ENCODE measurements at places on chromosomes 1 and 21.

DNA sequence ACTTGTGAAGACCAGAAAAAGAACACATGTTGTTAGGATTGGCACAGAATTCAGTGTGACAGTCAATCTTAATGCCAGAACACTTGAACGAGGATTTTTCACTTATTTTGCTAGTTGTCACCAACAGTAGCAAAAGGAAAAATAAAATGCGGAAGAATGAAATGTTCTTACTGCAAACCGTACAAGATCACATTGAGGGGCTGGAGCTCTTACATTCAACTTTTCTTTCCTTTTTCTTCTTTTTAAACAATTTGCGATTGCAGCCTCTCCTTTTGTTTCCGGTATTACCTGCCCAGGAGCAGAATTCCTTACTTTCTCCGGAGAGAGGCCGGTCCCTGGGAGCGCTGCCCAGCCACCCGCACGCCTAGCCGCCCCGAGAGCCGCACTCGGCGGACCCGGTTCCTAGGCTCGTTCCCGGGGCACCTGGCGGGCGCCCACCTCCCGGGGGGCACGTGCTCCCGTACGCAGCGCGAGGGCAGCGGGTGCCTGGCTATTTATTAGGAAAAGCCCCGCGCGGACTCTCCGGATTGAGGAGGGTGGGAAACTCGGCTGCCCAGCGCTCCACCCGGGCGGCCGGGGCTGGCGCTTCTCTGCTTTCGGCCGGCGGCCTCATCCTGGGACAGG is 1.2 kb upstream of the CAMTA1 start:
- DNase-seq, result no peak

DNA sequence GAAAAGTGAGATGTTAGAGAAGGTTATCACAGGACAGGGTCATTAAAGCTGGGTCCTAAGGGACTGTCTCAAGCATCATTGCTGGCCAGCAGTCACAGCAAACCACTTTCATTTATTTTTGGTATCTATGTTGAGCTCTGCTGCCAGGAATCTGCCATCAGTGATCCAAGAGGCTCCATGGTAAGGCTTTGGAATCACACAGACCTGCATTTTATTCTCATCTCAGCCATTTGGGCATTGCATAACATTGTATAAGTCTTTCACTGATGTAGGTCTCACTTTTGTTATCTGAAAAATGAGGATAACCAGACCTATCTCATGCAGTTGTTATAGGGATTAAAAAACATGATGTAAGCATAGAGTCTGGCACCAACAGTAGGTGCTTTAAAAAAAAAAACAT is 77.5 kb downstream of the OMA1 start:
- no peak for DNase-seq

GRCh38 chr1:245679821-245680780 is 525.3 kb downstream of the KIF26B start:
- DNase-seq, result no peak

DNA sequence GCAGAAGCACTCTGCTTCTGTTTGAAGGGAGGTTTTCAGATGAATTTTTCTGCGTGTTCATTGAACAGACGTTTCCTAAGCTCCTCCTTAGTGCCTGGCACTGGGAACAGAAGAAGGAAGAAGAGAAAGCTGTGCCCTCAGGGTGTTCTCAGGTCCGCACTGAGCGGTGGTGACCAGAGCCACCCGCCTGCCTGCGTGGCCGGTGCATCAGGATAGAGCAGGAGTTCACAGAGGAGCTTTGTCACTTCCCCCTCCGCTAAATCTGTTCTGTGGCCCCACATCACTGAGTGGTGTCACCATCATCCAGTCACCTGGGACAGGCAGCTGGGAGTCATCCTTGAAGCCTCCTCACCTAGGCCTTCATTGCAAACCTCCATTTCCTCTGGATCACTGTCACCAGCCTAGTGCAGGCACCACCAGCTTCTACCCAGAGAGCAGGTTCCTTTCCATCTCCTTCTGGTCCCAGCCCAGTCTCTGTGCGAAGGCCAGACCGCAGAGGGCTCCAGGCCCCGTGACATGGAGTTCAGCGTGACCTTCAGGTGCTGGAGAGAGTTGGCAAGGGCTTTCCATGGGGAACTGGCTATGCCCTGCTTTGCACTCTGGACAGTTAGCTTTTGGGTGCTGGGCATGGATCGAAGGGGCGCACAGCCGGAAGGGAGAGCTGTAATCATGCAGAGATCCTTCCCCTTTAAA is 21.7 kb downstream of the PARK7 start:
- DNase-seq, result no peak

DNA sequence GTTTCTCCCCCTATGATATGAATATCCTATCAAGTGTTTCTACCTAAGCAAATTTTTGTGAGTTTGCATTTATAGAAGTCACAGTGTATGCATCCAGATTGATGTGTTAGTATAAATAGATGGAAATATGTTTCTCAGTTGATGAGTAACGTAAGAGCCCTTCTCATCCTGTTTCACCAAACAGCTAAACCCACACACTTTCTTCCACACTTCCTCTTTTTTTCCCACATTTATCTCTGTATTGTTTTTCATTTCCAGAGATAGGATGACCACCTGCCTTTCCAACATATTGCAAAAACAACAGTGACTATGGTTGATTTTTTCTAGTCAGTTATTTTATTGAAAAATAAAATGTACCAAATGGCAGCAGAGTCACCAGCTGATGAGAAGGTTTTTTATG is 490.1 kb downstream of the NEGR1 start:
- DNase-seq, result no peak

DNA sequence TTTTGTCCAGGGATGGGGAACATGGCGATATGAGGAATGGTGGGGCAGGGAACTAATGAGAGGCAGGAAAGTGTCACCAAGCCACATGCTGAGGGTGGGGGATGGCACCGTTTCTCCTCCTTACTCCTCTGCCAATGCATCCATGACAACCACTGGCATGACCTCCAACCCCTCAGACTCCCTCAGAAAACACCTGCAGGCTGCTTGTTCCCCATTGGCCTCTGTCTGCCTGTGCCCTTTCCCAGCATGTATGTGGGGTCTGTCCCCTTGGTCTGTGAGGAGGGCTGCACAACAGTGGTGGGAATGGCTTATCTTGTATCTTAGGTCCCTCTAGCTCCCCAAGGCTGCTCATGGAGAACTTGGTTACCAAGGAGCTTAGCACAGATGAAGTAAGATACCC is 137.2 kb upstream of the NGF start:
- DNase-seq, result no peak

DNA sequence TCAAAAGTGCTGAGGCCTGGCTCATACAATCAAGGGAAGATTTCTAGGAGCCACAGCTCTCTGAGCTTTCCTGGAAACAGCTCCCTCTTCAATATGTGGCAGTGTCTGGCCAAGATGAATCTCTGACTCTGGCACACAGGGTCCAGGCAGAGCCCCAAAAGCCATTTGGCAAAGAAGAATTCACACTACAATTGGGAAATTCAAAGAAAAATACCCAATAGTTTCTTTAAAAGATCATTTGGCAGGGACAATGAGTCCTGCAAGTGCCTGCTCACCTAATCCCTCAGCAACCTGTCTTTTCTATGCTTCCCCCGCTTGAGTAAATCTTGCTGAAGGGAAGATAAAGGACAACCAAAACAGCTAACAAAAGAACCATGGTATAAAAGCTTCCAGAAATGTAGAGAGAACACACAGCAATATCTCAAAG is 124.6 kb downstream of the TGFBR3 start:
- no peak for DNase-seq

GRCh38 chr1:236393681-236394481 is at the start of gene EDARADD:
EDARADD (plus strand) TSS chr1:236394286; CDS start chr1:236394445, 159 bp downstream.
- no peak for DNase-seq

DNA sequence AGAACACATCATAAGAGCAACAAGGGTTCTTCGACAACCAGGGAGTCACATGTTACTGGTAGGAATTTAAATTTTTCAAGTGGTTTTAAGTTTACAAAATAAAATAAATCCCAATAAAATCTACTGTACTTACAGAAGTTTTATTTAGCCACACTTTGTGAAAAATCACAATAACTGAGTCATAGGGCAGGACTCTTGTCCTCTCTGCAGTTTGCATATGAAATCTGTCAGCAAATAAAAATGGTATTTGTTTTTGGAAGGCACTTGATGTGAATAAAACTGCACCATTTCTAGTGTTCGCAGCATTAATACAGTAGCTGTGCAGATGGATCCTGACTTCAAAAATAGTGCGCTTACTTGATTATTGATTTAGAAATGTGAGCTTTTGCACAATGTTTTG is 150.4 kb downstream of the LBR start:
- DNase-seq, result no peak

- no peak for DNase-seq
These were observed 11.5 kb downstream of the CYB5RL start for GRCh38 chr1:54188291-54188690.
